Right lung (tissue), 10 donors: ENCODE measurements at places on chromosomes 6 and 20. TPM values are rescaled to one million over a fixed set of nuclear protein-coding genes. Genes with fewer than 3 reads are reported as not detected.

DNA sequence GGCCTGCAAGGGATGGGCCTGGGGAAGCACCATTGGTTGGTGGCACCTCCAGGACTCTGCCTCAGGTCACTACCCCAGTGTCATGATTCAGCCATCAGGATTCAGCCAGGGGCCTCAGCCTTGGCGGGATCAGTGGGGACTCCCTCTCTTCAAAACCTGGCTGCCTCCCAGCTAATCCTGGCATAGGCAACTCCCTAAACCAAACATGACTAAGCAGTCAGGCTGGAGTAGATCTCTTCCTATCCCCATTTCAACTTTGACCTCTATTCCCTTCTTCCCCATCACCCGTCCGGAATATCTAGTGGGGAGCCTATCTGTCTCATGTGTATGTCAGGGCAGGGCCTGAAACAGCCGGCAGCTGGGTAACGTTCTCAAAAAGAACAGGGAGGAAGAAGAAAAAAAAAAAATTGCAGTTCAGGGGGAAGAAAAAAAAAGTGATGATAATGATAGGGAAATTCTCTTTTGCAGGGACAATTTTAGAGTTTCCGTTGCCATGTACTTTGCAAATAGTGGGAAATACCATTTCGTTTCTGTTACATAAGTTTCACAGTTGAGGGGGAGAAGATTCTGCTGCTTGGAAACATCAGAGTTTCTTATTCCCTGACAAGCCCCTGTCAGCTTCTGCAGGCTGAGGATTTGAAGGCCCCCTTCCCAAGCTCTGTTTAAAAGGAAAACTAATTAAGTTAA is 4.1 kb upstream of the PREX1 start:
- no peak for DNase-seq

DNA sequence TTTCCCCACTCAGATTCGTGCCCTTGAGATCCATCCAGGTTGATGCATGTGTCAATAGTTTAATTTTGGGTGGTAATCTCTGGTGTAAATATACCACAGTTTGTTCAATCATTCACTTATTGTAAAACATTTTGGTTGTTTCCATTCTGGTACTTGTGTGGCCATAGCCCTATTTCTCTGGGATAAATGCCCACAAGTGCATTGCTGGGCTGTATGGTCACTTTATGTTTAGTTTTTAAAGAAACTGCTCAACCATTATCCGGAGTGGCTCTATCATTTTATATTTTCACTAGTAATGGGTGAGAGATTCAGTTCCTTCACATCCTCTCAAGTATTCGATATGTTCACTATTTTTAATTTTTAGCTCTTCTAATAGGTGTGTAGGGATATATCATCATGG is 60.7 kb upstream of the RNF24 start:
- DNase-seq, result no peak

DACT2 gene
- polyA plus RNA-seq, result 49.2 TPM

SLC17A3 gene
- 0.19 TPM for polyA plus RNA-seq

GRCh38 chr20:37265152-37265551 is 3.5 kb upstream of the GHRH start:
- DNase-seq, result no peak

HTR1B gene
- polyA plus RNA-seq, result 0.05 TPM

GRCh38 chr6:35746516-35746915 is 9.7 kb downstream of the ARMC12 start:
- DNase-seq, result no peak

GRCh38 chr6:112311950-112312547 is 35.1 kb upstream of the RFPL4B start:
- no peak for DNase-seq

DNA sequence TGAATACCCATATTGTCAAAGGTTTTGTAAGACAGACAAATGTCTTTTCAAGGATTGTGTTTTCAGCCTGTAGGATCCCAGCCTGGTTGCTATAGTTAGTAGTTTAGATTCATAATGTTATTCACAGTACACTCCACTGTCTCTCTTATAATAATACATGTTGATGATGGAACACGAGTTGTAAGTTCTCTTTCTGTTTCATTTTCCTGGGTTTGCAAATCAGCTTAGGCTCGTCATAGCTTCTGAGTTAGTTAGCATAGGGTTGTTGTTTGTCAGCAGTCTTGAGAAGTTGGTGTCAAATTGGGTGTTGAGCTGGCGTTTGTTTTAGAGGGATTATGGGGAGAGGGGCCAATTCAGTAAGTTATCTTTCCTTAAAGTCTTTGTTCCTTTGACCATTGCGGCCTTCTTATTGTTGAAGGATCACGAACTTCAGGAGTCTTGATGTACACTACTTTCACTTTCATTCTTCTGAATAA is 45.8 kb downstream of the QKI start:
- DNase-seq, result peak; percentile 15

C20orf144 gene
- polyA plus RNA-seq, result 0.39 TPM

GRCh38 chr20:49110767-49111694 is 64.9 kb downstream of the CSE1L start:
- no peak for DNase-seq

GRM4 gene
- 0.34 TPM for polyA plus RNA-seq

DNA sequence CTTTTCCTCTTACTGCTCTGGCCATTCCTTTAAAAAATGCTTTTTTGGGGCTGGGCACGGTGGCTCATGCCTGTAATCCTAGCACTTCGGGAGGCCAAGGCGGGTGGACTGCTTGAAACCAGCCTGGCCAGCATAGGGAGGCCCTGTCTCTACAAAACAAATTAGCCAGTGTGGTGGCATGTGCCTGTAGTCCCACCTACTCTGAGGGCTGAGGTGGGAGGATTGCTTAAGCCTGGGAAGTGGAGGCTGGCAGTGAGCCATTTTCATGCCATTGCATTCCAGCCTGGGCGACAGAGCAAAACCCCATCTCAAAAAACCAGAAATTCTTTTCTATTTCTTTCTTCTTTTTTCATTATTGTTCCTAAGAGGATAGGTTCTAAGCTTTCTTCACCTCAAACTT is 36.9 kb upstream of the RNF144B start:
- DNase-seq, result no peak
